ENCODE measurements at places on chromosomes 7 and 10. TPM values are rescaled to one million over a fixed set of nuclear protein-coding genes. Genes with fewer than 3 reads are reported as not detected.

GRCh38 chr10:129601737-129602136 lies 134.7 kb downstream of the MGMT start:
- DNase-seq, result no peak

Gene TET1
- total RNA-seq, result 0.73 TPM

DNA sequence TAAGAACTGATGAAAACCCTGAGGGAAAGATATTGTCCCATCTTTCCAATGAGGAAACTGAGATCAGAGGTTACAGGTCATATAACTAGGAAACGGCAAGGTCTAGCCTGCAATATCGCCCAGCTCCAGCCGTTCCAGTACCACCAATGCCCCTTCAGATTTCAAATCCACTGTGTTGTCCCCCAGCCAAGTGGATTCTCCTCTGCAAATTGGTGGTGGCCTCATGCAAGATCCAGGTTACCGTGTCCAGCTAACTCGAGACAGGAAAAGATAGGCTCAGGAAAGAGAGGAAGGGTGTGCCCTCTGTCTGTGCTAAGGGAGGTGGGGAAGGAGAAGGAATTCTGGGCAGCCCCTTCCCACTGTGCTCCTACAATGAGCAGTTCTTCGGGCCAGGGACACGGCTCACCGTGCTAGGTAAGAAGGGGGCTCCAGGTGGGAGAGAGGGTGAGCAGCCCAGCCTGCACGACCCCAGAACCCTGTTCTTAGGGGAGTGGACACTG lies 25.3 kb downstream of the PRSS2 start:
- no peak for DNase-seq

GRCh38 chr10:51382181-51382580 lies 307.9 kb downstream of the PRKG1 start:
- DNase-seq, result no peak

Gene KIAA1217
- total RNA-seq, result 6.4 TPM

- no peak for DNase-seq
These were observed 57.1 kb upstream of the ABLIM1 start for GRCh38 chr10:114715171-114715670.

Gene PRKCQ
- total RNA-seq, result 45.9 TPM

- DNase-seq, result no peak
These were observed 283.8 kb upstream of the C7orf33 start for GRCh38 chr7:148306759-148307158.

Gene NCF1
- 0.39 TPM for total RNA-seq

Gene SPDYE5
- not detected for total RNA-seq

- DNase-seq, result no peak
These were observed 51.6 kb downstream of the ST7 start for GRCh38 chr7:117004899-117005298.

DNA sequence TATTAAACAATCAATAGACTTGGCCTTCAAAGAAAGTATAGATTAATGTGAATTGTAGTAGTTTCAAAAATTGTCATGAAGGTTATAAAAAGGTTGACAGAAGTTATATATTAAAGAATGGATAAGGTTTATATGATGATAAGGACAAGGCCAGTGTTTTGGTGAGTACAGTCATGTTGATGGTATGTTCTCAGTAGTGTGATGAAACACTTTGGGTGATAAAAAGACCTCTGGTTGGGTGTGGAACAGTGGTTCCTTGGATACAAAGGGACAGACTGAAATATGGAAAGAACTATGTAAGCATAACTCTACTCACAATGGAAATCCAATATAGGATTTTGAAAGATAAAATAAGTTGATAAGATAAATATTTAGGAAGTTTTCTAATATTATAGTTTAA lies 866.3 kb downstream of the ANKRD7 start:
- no peak for DNase-seq

GRCh38 chr7:72182036-72182435 lies 230.1 kb downstream of the CALN1 start:
- no peak for DNase-seq

Gene NUTM2B
- total RNA-seq, result 0.54 TPM

- no peak for DNase-seq
These were observed 58.6 kb downstream of the ZMIZ1 start for GRCh38 chr10:79127151-79127961.

DNA sequence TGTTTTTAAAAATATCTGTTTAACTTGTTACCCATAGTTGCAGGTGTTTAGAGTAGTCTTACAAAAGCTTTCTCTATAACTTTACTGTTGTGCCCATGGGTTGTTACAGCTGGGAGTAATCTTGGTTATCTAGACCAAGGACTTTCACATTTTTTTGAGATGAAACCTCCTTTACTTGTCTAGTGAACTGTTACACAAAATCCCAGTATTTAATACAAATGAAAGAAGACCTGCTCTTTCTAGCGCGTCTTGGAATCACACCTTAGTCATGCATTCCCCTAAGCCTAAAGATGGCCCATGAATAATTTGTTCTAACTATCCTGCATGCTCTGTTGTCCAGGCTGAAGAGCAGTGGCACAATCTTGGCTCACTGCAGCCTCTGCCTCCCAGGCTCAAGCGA lies 38.0 kb downstream of the CSGALNACT2 start:
- no peak for DNase-seq

DNA sequence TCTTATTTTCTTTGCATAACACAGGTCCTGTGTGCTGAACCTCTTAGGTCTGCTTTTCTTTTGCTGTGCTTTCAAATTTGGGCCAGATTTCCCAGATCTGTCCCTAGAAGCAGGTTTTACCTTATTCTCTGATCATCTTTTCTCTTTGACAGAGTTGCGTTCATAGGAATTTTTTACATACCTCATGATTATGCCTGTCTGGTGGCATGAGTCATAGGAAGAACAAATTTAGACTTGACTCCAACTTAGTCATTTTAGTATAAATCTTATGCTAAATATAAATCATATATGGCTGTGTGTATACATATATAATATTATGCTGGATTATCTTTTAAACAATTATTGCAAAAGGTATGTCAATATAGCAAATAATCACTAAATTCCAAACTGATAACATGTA lies 1038.9 kb downstream of the GRM8 start:
- DNase-seq, result no peak

Gene PNLIPRP2
- total RNA-seq, result not detected

- no peak for DNase-seq
These were observed 60.8 kb upstream of the SP4 start for GRCh38 chr7:21367081-21367480.

- DNase-seq, result no peak
These were observed 346.4 kb downstream of the GATA3 start for GRCh38 chr10:8400892-8401291.

GRCh38 chr7:6248581-6248980 lies 23.8 kb downstream of the CYTH3 start:
- no peak for DNase-seq

GRCh38 chr7:36575832-36576231 lies 148.5 kb downstream of the AOAH start:
- DNase-seq, result no peak

Gene ZPBP
- total RNA-seq, result not detected

- no peak for DNase-seq
These were observed 96.8 kb upstream of the DGKB start for GRCh38 chr7:14999331-14999730.

Gene CYP3A7
- not detected for total RNA-seq

GRCh38 chr10:14656052-14656730 lies 118.5 kb downstream of the FAM107B start:
- DNase-seq, result no peak

DNA sequence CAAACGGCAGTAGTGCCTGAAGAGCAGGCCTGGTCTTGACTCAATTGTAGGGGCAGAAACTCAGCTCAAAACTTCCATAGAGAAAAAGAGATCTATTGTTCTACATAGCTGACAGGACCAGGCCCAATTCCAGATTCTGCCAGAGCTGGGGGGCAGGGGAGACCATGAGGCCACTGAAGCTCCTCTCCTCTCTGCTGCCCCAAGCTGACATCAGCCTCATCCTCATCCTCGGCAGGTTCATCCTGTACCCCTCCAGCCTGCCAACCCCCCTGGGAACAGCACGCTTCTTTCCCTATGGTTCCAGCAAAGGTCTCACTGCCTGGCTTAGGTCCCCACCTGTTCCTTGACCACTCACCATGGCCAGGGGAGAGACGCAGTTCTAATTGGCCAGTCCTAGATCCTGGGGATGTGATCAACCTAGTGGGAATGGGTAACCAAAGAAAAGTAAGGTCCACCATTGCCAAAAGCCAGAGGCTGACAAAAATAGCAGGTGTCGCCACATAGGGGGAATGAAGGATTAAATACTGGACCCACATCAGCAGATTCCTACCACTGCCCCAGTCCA lies 42.9 kb downstream of the CCDC3 start:
- DNase-seq, result no peak

GRCh38 chr7:1662101-1662500 lies 8.0 kb upstream of the ELFN1 start:
- DNase-seq, result no peak

Gene BAZ1B
- total RNA-seq, result 111 TPM

Gene ADIRF
- not detected for total RNA-seq

- no peak for DNase-seq
These were observed 287.4 kb upstream of the SEMA3D start for GRCh38 chr7:85474234-85474633.

GRCh38 chr7:54879776-54880175 lies 120.8 kb upstream of the SEC61G start:
- no peak for DNase-seq

- DNase-seq, result no peak
These were observed 6.9 kb downstream of the BAZ1B start for GRCh38 chr7:73515178-73515577.

- DNase-seq, result no peak
These were observed 11.5 kb downstream of the AQP1 start for GRCh38 chr7:30923009-30923773.

Gene CFAP58
- total RNA-seq, result 0.24 TPM

DNA sequence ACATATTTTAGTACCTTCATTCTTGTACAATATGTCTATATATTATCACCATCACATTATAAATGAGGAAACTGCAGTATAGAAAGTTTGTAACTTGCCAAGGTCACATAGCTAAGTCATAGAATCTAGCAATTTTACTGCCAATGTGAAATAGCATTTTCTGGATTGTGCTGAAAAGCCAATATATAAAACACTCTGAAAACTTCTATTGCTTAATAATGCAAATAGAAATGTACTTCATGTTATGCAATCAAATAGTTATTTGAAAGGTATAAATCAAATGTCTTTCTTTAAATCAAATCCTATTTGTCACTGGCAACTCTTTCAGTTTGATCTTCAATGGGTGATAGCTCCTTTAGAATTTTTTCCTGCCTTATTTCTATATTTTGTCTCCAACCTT lies 129.5 kb downstream of the TMEM26 start:
- DNase-seq, result no peak
